ENCODE measurements at places on chromosomes 6 and 20. TPM values are rescaled to one million over a fixed set of nuclear protein-coding genes. Genes with fewer than 3 reads are reported as not detected.

Gene TULP1
- total RNA-seq = not detected

Gene C20orf204
- 2.1 TPM for total RNA-seq

Gene EYS
- total RNA-seq = not detected

Gene MYCT1
- 4.8 TPM for total RNA-seq

Gene DSN1
- 26.4 TPM for total RNA-seq

Gene LHFPL5
- total RNA-seq = not detected

Gene FAM50B
- total RNA-seq = 5.8 TPM

Gene DPPA5
- not detected for total RNA-seq

DNA sequence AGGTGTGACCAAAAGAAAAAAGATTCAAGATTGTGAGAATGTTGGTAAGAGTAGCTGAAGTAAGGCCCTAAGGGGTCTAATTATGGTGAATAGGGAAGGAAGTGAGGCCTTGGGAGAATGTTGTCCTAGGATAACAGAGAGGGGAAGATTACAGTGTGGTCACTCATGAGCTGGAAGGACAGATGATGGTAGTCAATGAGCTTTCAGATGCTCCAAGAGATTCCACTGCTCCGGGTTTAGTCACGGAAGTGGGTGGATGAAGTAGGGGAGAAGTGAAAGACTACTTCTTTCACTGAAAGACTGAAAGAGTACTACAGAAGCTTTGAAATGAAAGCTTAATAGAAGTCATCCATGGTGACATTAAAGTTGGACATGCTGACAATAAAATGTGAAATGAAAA, 108.5 kb downstream of the MMS22L start:
- H3K4me1 ChIP-seq = no peaks in the 10 kb centered on the region
- H3K27me3 ChIP-seq = no peaks in the 10 kb centered on the region
- H3K4me3 ChIP-seq = no peak overlapping the region
- H3K27ac ChIP-seq = no peak overlapping the region

DNA sequence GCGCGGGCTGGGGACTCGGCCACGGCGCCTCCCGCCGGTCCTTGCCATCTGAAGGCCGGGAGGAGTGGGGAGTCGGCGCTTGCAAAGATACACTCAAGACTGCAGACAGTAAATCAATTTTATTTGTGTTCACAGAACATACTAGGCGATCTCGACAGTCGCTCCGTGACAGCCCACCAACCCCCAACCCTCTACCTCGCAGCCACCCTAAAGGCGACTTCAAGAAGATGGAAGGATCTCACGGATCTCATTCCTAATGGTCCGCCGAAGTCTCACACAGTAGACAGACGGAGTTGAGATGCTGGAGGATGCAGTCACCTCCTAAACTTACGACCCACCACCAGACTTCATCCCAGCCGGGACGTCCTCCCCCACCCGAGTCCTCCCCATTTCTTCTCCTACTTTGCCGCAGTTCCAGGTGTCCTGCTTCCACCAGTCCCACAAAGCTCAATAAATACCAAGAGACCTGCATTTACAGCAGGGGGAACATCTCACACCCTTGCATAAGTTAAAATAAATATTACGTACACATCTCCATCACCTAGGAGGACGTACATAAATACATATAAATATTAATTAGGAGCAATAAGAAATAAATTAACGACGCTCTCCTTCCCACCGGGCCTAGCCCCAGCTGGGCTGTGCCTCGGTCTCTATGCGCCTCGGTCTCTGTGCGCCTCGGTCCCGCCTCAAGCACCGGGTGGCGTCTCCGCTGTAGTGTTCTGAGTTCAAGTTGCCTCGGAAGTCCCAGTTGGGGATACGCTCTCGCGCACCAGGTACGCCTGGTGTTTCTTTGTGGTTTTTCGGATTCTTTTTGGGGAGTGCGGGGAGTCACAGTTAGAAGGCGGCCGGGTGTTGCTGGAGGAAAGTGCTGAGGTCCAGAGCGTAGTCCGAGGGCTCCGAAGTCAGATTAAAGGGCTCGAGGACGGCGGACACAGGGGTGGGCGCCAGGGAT, 889 bp upstream of the FLOT1 start:
- no peaks in the 10 kb centered on the region for H3K36me3 ChIP-seq
- H3K4me1 ChIP-seq = peaks cover 11% of the 10 kb centered on the region
- H3K27ac ChIP-seq = peak overlapping the region; percentile 90
- DNase-seq = peak; percentile 38

GRCh38 chr6:167153521-167153959, 4.2 kb downstream of the GPR31 start:
- peak overlapping the region; percentile 70 for H3K27ac ChIP-seq
- H3K36me3 ChIP-seq = no peaks in the 10 kb centered on the region
- DNase-seq = peak; percentile 61

DNA sequence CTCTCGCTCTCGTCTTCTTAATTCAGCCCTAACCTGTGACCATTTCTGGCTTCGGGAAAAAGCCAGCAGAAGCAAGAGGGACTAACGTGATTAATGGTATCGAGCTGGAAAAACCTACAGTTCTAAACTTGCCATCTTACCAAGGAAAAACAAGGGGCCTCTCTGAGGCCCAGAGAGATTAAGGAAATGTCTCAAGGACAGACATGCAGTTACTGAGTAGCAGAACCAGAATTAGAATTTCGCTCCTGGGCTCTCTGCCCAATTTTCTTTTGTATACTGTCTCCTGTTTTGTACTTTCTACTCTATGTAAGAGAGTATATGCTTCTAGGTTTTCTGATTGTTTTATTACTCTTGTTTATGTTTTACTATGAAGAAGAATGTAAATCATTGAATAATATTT, 67.8 kb upstream of the LTV1 start:
- H3K4me3 ChIP-seq = no peak overlapping the region
- H3K4me1 ChIP-seq = no peaks in the 10 kb centered on the region
- peaks cover 13% of the 10 kb centered on the region for H3K36me3 ChIP-seq
- no peak overlapping the region for H3K27ac ChIP-seq
- no peak for DNase-seq
- H3K27me3 ChIP-seq = no peaks in the 10 kb centered on the region

DNA sequence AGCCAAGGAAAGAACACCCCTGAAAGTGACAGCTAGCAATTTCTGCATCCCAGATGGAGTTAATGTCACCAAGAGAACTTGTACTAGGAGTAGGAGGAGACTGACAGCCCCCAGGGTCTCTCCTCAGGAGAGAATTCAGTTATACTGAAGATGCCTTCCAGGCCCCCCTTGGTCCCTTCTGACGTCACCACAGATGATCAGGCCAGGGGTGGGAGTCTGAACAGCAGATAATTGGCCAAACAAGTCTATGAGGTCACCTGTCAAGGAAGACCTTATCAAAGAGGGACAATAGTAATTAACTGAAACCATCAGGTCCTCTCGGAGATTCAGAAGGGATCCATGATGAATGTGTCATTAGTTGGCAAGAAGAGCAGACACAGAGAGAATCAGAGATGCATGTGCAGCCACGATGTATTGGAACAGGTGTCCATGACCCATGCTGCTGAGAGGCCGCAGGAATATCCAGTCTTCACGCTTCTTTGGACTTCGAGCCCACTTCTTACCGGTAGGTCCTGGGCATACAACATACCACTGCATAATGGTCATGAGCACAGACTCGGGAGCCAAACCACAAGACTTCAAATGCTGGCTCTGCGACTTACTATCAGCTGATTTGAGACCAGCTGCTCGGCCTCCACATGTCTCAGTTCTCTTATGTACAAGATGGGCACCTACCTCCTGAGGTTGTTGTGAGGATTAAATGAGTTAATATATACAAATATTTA, 10.2 kb downstream of the TRIM10 start:
- no peaks in the 10 kb centered on the region for H3K27me3 ChIP-seq
- H3K4me1 ChIP-seq = peaks cover 5% of the 10 kb centered on the region
- no peak overlapping the region for H3K27ac ChIP-seq
- DNase-seq = no peak
- no peak overlapping the region for H3K4me3 ChIP-seq
- no peaks in the 10 kb centered on the region for H3K36me3 ChIP-seq

DNA sequence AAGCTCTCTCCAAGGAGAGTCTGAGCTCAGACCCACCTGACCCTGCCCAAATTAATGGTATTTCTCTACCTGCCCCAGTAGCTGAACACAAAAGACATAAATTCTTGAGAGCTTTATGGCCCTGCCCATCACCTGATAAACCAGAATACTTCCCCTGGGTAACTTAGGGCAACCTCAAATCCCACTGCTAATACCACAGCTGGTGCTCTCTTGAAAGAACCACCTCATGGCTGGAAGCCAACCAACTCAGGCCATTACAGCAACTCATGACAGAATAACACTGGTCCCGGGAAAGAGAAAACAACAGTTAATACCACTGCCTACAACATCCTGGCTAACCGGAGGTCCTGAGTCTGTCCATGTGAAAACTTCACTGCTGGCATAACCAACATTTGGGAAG, 328.6 kb downstream of the NKAIN2 start:
- H3K27me3 ChIP-seq = no peaks in the 10 kb centered on the region
- no peak for DNase-seq
- no peak overlapping the region for H3K27ac ChIP-seq

- H3K4me1 ChIP-seq = no peaks in the 10 kb centered on the region
- H3K27me3 ChIP-seq = no peaks in the 10 kb centered on the region
- no peaks in the 10 kb centered on the region for H3K36me3 ChIP-seq
- no peak for DNase-seq
Observed at GRCh38 chr20:7449269-7449668, 491.0 kb downstream of the HAO1 start.

DNA sequence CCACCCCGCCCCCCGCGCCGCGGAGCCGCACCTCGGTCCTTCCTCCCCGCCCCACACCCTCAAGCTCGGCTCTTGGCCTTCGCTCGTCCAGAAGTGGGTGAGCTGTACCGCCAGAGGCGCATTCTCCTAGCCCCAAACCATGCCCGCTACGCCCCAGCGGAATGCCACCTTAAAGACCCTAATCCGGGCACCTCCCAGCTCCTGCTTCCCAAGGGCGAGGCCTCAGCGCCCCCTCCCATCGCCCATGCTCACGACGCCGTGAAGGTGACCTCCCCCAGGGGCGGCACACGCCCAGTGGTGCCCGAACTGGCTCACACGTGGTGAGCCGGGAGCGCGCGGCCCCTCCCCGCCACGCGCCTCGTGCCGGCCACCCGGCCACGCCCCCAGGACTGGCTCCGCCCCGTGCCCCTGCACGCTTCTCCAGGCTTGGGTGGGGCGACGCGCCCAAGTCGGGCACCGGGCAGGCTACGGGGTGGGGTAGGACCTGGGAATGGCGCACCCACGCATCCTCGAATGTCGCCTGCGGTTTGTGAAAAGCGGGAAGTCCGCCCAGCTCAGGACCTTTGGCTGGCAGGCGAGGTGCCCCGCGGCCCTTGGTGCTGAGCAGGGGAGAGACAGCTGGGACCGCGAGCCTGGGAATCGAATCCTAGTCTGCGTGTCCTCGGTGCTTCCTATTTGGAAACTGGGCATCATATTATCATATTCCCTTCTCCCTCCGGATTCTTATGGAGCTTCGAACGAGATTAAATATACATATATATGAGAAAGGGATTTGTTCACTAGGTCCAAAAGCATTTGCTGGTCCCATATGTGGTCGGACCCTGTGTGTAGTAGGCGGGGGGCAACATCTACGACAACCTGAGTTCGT, 941 bp upstream of the SOX12 start:
- peak overlapping the region; percentile 90 for H3K4me3 ChIP-seq
- no peaks in the 10 kb centered on the region for H3K4me1 ChIP-seq
- no peaks in the 10 kb centered on the region for H3K27me3 ChIP-seq
- H3K36me3 ChIP-seq = no peaks in the 10 kb centered on the region
- peak; percentile 97 for DNase-seq

DNA sequence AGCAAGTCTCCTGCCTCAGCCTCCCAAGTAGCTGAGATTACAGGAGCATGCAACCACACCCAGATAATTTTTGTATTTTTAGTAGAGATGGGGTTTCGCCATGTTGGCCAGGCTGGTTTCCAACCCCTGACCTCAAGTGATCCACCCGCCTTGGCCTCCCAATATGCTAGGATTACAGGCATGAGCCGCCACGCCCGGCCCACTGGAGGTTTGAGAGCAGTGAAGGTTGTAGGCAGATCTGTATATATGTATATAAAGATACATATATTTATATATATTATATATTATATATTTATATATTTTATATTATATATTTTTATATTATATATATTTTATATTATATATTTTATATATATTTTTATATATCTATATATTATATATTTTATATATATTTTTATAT, 38.2 kb upstream of the TTPAL start:
- H3K36me3 ChIP-seq = no peaks in the 10 kb centered on the region
- peak overlapping the region; percentile 95 for H3K27ac ChIP-seq

- no peak overlapping the region for H3K27ac ChIP-seq
- no peak overlapping the region for H3K4me3 ChIP-seq
- H3K27me3 ChIP-seq = no peaks in the 10 kb centered on the region
- no peaks in the 10 kb centered on the region for H3K4me1 ChIP-seq
Observed at GRCh38 chr6:121413879-121414278, 21.6 kb upstream of the GJA1 start.

DNA sequence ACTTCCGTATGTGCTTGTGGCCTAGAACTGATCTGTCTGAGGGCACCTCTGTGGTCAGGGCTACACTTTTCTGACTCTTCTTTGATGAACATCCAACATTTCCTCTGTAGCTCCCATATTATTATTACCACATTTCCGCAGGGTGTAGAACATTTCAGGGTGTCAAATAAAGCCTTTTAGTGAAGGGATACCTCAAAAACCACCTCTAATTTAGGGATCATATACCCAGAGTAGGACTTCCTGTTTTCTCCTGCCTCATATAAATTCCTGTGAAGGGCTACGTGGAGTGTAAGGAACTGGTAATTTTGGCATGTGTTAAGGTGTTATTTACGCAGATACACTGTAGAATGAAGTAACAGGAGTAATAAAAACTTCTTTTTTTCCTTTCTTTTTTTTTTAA, 5.5 kb upstream of the MUC22 start:
- H3K4me3 ChIP-seq = no peak overlapping the region
- H3K4me1 ChIP-seq = no peaks in the 10 kb centered on the region
- DNase-seq = no peak
- H3K27me3 ChIP-seq = no peaks in the 10 kb centered on the region
- H3K36me3 ChIP-seq = no peaks in the 10 kb centered on the region

GRCh38 chr20:17023806-17024205, 203.0 kb upstream of the PCSK2 start:
- H3K36me3 ChIP-seq = no peaks in the 10 kb centered on the region
- no peaks in the 10 kb centered on the region for H3K4me1 ChIP-seq
- DNase-seq = no peak
- H3K27ac ChIP-seq = no peak overlapping the region
- H3K27me3 ChIP-seq = no peaks in the 10 kb centered on the region

- no peak for DNase-seq
- H3K27me3 ChIP-seq = no peaks in the 10 kb centered on the region
- H3K27ac ChIP-seq = no peak overlapping the region
- no peaks in the 10 kb centered on the region for H3K4me1 ChIP-seq
Observed at GRCh38 chr6:39785281-39785680, 6.9 kb upstream of the DAAM2 start.

- no peaks in the 10 kb centered on the region for H3K27me3 ChIP-seq
Observed at GRCh38 chr20:62537649-62538292, 62.0 kb upstream of the GATA5 start.

GRCh38 chr6:159935065-159935464, 33.8 kb upstream of the IGF2R start:
- no peaks in the 10 kb centered on the region for H3K36me3 ChIP-seq
- H3K4me3 ChIP-seq = no peak overlapping the region
- no peaks in the 10 kb centered on the region for H3K4me1 ChIP-seq
- H3K27me3 ChIP-seq = no peaks in the 10 kb centered on the region

- H3K27me3 ChIP-seq = no peaks in the 10 kb centered on the region
- H3K36me3 ChIP-seq = no peaks in the 10 kb centered on the region
- H3K27ac ChIP-seq = no peak overlapping the region
- no peak for DNase-seq
- no peak overlapping the region for H3K4me3 ChIP-seq
Observed at GRCh38 chr6:84309336-84309735, 81.9 kb upstream of the CEP162 start.

Data from Peyer's patch (tissue), 4 donors.